Thoracic aorta (tissue), 2 donors: ENCODE measurements at places on chromosomes 13 and 19. TPM values are rescaled to one million over a fixed set of nuclear protein-coding genes. Genes with fewer than 3 reads are reported as not detected.

PCDH17 gene
- total RNA-seq: 4.1 TPM

EDDM13 gene
- total RNA-seq: not detected

ANGPTL4 gene
- total RNA-seq: 29.9 TPM

GRCh38 chr13:19155321-19155861 lies 26.2 kb downstream of the TUBA3C start:
- DNase-seq: no peak

DNA sequence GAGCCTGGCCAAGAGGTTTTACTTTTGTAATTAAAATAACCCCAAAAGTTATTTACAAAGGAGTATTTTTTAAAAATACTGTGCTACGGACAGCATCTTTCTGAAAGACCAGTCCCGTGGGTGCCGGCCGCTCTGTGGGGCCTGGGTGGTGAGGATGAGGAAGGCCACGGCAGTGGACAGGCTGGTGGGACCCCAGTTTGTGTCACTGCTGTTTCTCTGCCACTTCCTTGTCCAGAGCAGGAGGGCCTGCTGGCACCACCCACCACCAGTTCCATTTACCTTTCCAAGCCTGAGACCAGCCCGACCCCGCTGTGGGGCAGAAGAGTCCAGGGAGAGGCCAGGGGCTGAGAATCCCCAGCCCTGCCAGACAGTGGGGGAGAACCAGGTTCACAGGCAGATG lies 23.8 kb downstream of the ELAVL1 start:
- DNase-seq: no peak

DNA sequence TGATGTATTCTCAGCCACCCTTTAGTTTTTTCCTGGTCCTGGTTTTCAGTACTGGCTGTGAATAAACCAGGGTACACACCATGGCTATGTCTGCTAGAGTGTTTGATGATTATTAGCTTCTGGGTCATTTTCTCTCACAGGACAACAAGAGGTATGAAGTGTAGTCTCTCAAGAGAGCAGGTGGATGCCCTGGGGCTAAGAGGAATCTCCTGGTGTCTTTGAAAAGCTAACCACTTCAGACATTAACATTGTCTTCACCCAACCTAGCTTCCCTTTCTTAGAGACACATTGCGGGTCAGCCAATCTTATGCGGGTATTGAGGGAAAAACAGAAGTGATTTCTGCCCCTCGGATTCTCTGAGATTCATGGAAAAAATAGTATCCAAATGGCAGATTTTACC lies 1.6 kb downstream of the ZNF730 start:
- no peak for DNase-seq

- no peak for DNase-seq
These were observed 3.5 kb downstream of the DHRS12 start for GRCh38 chr13:51800486-51800885.

DNA sequence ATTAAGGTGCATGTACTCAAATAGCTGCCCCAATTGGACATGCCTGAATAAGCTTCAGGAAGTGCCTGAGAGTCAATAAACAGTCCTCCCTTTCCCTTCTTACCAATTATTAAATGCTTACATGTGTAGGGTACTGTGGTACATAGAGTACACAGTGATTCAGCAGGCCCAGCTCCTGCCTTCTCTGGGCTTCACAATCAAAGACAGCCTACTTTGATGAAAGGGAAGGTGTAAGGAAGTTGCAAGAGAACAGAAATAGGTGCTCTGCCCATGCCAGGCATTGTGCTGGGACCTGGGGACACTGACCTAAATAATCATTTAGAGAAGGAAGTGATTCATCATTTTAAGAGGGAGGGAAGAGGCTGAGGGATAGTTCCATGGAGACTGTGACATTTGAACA lies 17.2 kb downstream of the FRY start:
- DNase-seq: no peak

DNA sequence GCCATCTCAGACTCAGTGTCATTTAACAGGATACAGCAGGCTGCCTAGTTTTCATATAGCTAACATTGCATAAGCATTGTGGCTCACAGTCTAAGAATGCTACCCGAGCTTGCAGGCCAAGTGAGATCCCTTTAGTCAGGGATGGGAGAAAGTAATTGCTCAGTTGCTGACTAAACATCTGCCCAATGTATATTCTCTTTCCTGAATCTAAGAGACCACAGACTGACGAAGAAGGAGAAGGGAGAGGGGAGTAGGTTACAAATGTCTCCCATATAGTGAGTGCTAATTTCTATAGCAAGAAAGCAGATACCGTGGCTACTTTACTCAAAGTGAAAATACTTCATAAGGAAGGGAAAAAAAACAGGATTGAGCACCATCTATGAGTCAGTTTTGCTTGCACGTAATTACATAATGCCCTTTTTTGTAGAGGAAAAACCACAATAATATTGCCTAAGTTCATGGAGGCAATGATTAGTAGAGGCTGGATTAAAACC lies 453.9 kb downstream of the COG6 start:
- no peak for DNase-seq

DNA sequence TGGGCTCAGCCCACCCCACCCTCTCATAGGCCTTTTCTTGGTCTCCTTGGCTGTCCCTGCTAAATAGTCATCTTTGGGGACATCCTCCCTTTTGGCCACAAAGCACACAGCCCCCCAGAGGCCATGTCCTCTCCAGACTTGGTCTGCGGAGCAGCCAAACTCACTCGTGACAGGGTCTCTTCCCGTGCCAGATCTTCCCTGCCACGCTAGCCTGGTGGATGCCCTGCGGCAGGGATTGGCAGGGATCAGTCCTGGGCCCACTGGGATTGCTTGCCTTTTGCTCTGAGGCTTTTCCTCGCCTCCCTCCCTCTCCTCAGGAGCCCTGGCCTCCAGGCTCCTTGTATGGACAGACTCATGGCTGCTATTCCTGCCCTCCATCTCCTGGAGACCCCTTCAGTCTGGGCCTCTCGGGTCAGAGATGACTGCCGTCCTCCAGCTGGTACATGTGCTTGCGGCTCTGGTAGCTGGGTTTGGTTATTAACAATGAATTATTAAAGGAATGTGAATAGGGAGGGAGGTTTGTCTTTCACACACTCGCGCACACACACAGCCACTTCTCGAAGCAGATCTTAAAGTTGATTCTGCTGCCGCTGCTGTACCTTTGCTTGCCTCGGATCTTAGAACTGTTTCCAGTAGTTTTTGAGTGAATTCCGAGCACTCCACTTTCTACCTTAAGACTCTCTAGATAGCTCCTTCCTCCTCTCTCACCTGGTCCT lies 45.1 kb downstream of the NFIX start:
- no peak for DNase-seq

- DNase-seq: peak; percentile 58
These were observed 2.1 kb downstream of the ZNF575 start for GRCh38 chr19:43534816-43535761.
